ENCODE measurements at places on chromosomes 4 and X. TPM values are rescaled to one million over a fixed set of nuclear protein-coding genes. Genes with fewer than 3 reads are reported as not detected.
A peak's percentile ranks its signal among the peaks of the same experiment; 100 is the strongest.

ARR3 gene
- not detected for total RNA-seq

- H3K4me3 ChIP-seq = peak overlapping the region; percentile 38
- no peak for DNase-seq
- no peaks in the 10 kb centered on the region for H3K4me1 ChIP-seq
- no peak overlapping the region for H3K27ac ChIP-seq
- no peaks in the 10 kb centered on the region for H3K36me3 ChIP-seq
These were observed 666 bp downstream of the CCDC158 start for GRCh38 chr4:76420188-76420761.

GRCh38 chr4:23038626-23039491, 346.1 kb downstream of the GBA3 start:
- H3K36me3 ChIP-seq = no peaks in the 10 kb centered on the region
- no peak overlapping the region for H3K4me3 ChIP-seq
- no peak for DNase-seq
- H3K27ac ChIP-seq = no peak overlapping the region
- no peaks in the 10 kb centered on the region for H3K4me1 ChIP-seq
- H3K27me3 ChIP-seq = no peaks in the 10 kb centered on the region

NR3C2 gene
- total RNA-seq = 37.5 TPM

NPNT gene
- total RNA-seq = 16.0 TPM

DNA sequence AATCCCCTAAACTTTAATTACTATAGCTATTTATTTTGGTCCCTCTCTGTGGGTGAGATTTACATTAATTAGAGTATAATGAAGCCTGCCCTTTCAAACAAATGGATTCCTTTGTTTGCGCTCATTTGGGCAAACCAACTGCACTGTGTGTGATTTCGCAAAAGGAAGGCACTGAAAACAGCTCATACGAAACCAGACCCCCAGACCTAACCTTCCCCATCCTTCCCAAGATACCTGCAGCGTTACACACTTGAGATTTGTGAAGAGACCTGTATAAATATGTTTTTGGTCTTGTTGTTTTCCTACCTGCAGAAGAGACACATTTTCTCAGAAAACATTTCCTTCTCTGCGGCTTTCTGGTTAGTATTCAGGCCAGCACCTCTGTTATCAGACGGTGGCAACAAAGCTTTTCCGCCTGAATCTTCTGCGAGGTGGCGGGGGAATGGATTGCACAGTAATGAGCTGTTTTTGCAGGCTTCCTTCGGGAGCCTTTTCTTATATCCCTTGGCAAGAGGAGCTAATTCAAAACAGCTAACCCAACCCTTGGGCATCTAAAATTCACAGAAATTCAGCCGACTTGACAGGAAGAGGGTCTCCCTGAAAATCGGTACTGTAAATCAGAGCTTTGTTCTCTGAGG, 47.6 kb downstream of the CBLL2 start:
- no peak overlapping the region for H3K4me3 ChIP-seq
- H3K27ac ChIP-seq = no peak overlapping the region
- DNase-seq = no peak
- H3K4me1 ChIP-seq = no peaks in the 10 kb centered on the region
- H3K27me3 ChIP-seq = no peaks in the 10 kb centered on the region

DNA sequence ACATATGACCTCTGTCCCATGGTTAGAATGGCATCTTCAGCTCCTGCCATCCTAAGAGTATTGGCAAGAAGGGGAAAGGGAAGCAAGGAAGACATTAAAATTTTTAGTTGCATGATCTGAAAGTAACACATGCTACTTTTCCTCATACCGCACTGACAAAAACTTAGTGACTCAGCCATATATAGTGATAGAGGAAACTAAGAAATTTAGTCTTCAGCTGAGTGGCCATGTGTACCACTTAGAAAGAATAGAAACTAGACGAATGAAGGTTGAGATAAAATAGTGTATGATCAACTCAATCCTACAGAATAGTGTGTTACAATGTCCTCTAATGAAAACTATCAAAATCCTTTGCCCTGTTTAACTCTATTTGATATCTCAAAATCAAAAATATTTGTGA, 164.1 kb downstream of the PPP3CA start:
- no peak for DNase-seq
- H3K4me3 ChIP-seq = no peak overlapping the region
- H3K27me3 ChIP-seq = no peaks in the 10 kb centered on the region
- no peaks in the 10 kb centered on the region for H3K36me3 ChIP-seq
